NB4 (cell line): ENCODE measurements at places on chromosomes 4 and X.

DNA sequence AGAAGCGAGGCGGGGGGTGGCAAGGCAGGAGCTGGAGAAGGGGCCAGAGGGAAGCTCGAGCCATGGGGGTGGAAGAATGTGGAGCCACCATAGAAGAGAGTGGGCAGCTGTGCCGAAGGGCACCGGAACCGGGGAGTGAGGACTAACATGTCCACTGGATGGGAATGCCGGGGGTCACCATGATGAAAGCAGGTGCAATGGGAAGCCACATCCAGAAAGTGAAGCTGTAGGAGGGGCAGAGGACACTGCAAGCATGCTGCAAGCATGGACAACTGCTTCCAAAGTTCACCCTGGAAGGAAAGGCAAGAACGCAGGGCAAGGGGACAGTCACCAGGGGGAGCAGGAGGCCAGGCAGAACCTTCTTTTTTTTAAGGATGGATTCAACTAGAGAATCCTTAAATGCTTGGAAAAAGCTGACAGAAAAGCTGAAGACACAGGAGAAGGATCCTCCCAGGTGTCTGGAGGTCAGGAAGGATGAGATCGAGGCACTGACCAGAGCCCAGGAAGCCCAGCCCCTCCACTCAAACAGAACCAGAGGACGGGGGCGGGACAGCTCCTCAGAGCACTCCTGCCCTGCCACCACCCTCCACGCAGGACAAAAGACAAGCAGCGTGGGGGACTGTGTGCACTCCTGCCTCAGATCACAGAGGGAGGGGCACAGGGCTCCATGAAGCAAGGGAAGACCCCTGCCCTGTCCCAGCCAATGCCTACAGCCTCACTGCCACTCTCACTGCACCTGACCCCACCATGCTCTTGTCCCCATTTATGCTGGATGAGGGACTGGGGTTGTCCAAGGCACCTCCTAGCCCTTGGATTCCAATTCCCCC lies 169.2 kb downstream of the AFAP1 start:
- peak; percentile 25 for DNase-seq

DNA sequence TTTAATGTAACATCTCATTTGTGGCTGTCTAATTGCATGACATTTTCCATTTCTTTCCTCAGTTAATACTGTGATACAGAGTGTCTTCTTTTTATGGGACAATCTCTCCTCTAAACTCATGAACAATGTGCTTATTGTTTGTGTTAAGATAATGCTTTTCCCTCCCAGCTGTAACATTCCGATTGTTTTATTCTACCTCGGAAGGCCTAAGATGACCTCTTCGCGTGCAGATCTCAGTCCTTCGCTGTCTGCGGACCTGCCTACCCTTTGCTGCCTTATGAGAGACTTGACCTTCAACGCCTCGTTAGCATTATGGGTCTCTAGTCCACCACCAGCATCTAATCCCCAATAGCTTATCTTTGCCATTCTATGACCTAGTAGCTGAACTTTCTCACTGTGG lies 29.8 kb upstream of the ZFP42 start:
- DNase-seq: no peak

GRCh38 chr4:40281913-40282312 lies 53.2 kb upstream of the CHRNA9 start:
- no peak for DNase-seq

DNA sequence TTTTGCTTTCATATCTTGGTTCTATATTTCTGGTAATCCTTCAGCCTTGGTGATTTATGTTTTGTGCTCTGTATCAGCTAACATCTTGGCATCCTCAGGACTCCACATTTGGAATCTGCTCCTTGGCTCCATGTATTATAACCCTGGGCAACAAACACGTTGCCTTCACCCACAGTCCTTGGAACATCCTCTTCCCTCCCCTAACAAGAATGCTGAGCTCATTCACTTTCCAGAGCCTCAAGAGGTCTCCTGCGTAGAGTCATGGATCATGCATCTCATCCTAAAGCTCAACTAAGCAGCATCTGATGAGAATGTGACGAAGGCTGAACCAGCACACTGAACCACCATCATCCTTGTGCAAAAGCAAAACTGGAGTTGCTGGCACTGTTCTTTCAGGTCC lies 60.5 kb upstream of the C1GALT1C1 start:
- no peak for DNase-seq

DNA sequence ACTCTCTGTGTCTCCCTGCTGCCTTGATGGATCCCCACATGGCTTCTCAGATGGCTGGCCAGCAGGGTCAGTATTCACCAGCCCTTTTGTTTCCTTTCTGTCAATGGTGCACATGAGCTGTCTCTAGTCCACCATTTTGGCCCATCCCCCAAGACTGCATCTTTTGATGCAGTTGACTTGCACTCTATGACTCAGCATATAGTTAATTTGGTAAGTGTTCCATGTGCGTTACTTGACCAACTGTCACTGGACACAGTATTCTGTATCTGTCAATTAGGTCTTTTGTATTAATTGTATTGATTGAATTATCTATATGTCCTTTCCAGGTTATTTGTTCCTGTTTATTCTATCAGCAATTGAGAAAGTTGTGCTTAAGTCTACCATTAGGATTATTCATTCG lies 29.2 kb downstream of the PRDM5 start:
- no peak for DNase-seq
